ENCODE measurements at places on chromosomes 13 and 19.

DNA sequence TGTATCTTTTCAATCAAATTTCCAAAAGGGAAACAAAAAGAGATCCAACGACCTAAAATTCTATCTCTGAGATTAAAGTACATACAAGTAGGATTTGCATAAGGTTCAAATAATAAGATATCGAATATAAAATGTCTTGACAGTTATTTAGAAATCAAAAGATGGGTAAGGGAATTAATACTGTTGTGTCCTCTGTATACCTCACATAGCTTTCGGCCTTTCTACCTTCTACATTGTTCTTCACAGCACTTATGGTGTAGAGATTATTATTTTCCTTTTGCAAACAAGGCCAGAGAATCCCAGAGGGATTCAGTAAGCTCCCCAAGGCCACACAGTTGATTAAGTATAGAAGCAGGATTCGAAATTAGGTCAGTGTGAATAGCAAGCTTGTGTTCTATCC is 403.6 kb downstream of the SPRY2 start:
- no peak for DNase-seq

DNA sequence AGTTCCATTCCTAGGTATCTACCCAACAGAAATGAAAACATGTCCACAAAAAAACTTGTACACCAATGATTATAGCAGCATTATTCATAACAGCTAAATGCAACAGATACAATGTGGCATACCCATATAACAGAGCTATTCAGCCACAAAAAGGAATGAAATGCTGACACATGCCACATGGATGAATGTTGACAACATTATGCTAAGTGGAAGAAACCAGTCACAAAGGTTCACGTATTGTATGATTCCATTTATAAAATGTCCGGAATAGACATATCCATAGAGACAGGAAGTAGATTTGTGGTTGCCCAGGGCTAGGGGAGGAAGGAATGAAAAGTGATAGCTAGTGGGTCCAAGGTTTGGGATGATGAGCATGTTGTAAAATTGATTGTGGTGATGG is 10.8 kb downstream of the CRYL1 start:
- DNase-seq, result no peak

- DNase-seq, result no peak
These were observed 2284.7 kb upstream of the PCDH20 start for GRCh38 chr13:63700350-63700749.

DNA sequence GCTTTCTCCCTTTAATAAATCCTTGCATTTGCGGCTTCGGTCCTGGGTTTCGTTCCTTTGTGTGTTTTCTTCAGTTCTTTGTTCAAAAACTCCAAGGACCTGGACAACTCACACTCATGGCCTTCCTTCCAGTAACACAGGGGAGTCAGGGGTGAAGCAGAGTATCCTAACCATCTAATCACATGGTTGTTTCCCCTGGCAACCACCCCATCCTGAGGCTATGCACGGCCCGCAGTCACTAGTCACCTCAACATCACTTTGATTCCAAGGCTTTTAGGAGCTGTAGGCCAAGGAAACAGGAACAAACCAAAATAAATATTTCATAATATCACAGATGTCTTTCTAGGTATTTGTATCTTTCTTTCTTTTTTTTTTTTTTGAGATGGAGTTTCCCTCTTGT is 28.9 kb downstream of the ZNF101 start:
- DNase-seq, result no peak

GRCh38 chr19:42174958-42175734 is 42.3 kb downstream of the DEDD2 start:
- DNase-seq, result no peak

- no peak for DNase-seq
These were observed 293.7 kb downstream of the POU4F1 start for GRCh38 chr13:78309497-78310180.

DNA sequence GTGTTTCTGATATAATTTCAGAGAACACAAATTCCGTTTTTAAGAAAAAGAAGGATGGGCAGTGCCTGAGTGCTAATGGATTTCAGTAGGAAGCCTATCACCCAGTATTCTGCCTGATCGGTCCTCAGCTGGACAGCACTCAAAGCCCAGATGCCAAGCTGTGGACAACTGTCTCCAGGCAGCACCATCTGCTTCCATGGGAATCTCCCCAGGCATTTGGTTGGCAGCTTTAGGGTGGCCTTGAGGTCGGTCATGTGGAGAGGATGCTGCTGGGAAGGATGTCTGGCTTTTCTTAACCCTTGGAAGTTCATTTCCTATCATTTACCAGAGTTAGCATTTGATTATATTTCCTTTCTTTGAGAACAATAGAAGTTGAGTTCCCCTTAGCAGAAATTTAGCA is 311.7 kb downstream of the TBC1D4 start:
- no peak for DNase-seq

DNA sequence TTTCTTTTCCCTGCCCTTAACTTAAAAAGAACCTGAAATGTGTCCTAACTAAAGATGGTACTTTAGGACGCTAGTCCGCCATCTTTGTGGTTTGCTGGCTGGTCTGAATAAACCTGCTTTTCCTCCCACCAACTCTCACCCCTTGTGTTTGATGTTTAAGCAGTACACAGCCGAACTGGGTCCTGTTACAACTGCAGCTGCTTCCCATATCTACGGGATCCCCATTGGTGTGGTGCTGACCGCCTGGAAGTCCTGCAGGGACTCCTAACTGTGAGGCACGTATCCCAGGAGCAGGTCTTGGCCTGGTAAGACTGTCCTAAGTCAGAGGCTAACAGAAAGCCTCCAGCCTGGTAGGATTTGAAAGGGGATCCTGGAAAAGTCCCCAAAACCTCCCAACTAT is 40.9 kb upstream of the VSTM2B start:
- DNase-seq, result no peak

- DNase-seq, result no peak
These were observed 16.3 kb upstream of the TSPAN16 start for GRCh38 chr19:11279505-11280236.

DNA sequence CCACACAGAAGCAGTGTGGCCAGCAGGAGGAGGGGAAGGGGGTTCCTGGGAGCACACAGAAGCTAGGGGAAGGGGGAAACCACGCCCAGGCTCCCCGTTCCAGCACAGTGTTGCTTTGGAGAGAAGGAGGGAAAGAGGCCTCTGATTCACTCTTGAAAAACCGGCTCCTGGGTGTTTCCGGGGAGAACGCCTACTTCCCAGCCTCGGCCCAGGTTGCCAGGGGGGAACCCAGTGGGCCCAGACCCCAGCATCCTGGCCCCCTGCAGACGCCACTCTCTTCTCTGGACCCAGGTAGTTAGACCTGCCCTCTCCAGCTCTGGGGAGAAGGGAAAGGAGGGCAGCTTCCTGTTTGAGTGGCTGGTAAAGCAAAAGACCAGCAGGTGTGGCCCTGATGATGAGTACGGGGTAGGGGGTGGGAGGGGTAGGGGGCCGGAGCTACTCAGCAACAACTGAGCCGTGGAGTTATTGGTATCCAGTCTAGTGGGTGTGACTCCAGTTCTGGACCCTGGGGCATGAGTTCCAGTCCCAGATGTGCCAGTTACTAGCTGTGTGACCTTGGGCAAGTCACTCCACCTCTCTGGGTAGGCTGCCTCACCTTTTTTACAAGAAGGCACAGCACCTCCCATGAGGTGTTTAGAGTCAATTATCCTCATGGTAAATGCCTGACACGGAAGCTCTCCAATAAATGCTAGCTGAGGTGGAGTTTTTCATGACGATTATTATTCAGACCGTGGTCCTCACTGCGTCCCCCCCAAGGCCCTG is 836 bp downstream of the GIPC1 start:
- no peak for DNase-seq

DNA sequence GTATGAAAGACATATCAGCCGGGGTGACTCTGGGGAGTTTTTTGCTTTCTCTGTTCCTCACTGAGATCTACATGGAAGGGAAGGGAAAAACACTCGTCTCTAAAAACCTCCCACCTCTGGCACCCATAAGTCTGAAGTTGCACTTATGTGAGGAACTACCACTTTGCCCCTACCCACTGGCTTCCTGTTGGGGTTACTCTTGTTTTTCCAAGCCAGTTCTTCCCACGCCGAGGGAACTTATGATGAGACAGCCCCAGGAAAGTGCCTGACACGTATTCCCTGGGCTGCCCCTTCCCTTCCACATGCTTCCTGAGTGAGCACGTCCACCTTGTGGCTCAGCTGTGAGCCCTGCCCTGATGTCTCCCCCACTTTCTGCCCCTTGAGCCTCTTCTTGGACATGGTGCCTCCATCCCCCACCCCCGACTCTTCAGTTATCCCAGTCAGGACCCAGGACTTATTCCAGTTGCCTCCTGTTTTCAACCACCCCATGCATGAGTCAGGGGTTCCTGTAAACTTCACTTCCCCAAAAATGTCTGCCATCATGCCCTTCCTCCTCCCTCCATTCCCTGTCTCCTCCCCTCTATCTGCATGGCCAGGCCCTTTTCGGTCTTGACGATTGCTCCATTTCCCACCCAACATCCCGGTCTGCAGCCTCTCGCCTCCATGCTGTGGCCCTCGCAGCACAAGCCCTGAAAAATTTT is 5.1 kb upstream of the SIGLEC7 start:
- no peak for DNase-seq

DNA sequence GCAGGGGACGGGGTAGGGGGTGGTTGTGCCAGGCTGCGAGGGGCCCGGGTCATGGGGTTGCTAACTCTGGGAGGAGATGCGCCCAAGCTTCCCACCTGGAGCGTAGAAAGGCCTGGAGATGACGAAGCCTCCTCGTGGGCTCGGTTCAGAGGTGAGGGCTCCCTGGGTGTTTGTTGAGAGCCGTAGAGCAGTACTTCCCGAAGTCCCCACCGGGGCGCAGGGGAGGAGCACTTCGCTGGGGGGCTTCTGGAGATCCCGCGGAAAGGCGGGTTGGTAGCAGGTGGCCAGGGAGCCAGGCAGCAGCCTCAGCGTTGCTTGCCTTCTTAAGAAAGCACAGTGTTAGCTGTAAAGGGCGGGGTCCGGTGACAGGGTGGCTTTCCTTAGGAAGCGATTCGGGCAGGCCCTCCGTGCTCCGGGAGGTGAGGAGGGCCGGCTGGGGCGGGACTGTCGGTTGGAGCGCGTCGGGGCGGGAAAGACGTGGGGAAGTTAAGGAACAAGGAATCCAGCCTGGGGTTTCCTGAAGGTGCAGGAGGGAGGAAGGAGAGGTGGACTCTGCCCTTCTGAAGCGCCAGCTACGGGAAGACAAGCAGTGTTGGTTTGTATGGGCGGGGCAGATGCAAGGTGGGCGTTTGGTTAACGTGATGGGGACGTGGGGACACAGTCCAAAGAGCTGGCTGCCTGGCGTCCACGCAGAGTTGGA is 3.3 kb downstream of the VSTM2B start:
- no peak for DNase-seq

GRCh38 chr19:5075597-5075996 is 106.7 kb downstream of the KDM4B start:
- no peak for DNase-seq

- peak; percentile 7 for DNase-seq
These were observed at the start of gene PLIN5 for GRCh38 chr19:4534836-4535658. Gene PLIN5, minus strand, starts transcription at chr19:4535224. Its CDS starts 1,150 bp downstream, at chr19:4534074.

GRCh38 chr19:56146904-56147303 is 5.8 kb downstream of the ZNF444 start:
- DNase-seq, result no peak

- DNase-seq, result no peak
These were observed 78.5 kb upstream of the NBEA start for GRCh38 chr13:34863360-34864135.

GRCh38 chr13:30675717-30676116 is 58.0 kb downstream of the USPL1 start:
- DNase-seq, result no peak

DNA sequence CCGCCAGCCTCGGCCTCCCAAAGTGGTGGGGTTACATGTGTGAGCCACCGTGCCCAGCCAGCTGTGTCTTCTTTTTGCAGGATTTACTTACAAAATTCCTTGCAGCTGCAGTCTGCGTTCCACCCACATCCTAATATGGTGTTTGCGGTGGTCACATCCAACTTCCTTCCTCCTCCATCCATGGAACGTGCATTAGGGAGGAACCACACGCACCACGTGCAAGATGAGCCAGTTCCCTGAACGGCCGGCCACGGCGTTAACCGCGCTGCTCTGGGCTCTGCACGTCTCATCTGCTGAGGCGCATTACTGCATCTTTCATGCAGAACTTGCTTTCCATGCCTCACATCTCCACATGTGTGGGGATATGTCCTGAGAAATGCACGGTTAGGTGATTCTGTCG is 13.0 kb upstream of the SIGLEC11 start:
- DNase-seq, result no peak

- DNase-seq, result no peak
These were observed 28.4 kb upstream of the PLA2G4C start for GRCh38 chr19:48139053-48139452.

GRCh38 chr19:38252941-38253691 is 3.1 kb downstream of the PPP1R14A start:
- peak; percentile 80 for DNase-seq

DNA sequence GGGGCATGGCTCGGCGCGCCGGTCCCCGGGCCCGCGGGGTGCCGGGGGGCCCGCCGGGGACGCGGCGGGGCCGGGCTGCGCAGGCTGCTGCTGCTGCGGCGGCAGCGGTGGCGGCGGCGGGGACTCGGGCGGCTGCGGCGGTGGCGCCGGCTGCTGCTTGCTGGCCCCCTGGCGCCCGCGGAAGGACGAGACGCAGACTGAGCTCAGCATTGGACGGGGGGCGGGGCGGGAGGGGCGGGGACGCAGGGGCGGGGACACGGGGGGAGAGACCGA is 368 bp downstream of the KCNC3 start:
- no peak for DNase-seq

- peak; percentile 40 for DNase-seq
These were observed 736 bp downstream of the GPI start for GRCh38 chr19:34365463-34366401.

- DNase-seq, result peak; percentile 50
These were observed 2.8 kb downstream of the MAMSTR start for GRCh38 chr19:48716562-48717291.

GRCh38 chr13:101150998-101151397 is 265.3 kb downstream of the NALCN start:
- DNase-seq, result peak; percentile 59

DNA sequence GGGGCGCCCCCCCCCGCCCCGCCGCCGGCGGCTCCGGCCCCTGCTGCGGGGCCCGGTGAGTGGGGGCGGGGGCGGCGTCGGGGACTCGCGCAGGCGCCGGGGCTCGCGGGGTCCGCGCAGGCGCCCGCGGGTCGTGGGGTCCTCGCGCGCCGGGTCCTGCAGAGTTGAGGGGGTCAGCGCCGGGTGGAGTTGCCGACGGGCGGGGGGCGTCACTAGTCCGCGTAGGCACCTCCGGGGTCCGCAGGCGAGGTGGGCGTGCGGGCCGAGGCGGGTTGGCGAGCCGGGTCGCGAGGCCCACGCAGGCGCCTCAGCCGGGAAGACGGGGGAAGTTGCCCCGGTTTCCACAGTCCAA is 365 bp downstream of the PPP6R1 start:
- DNase-seq, result no peak

Measured in nucleus accumbens (tissue), 56 donors.